Thymus (tissue), 14 donors: ENCODE measurements at places on chromosomes 1 and 21.

DNA sequence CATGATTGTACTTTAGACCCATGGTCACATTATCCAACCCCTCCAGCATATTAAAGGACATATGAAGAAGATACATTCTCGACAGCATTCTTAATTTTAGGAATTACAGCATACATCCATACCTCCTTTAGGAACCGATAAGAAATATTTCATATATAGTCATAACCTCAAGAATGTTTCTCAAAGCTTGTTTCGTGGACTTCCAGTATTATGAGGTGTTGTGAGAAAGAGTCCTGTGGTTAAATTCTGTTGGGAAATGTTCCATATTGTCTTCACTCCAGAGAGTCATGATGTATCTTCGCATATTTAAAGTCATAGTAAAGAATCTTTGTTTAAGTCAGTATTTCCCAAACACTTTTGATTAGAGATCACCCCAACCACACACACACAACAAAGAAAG lies 321.0 kb upstream of the SNX7 start:
- no peak for DNase-seq
- H3K36me3 ChIP-seq: no peaks in the 10 kb centered on the region
- no peak overlapping the region for H3K27ac ChIP-seq
- H3K27me3 ChIP-seq: no peaks in the 10 kb centered on the region

GRCh38 chr1:196667131-196667530 lies 15.3 kb downstream of the CFH start:
- no peaks in the 10 kb centered on the region for H3K4me1 ChIP-seq
- DNase-seq: no peak
- H3K27me3 ChIP-seq: no peaks in the 10 kb centered on the region
- no peak overlapping the region for H3K27ac ChIP-seq

DNA sequence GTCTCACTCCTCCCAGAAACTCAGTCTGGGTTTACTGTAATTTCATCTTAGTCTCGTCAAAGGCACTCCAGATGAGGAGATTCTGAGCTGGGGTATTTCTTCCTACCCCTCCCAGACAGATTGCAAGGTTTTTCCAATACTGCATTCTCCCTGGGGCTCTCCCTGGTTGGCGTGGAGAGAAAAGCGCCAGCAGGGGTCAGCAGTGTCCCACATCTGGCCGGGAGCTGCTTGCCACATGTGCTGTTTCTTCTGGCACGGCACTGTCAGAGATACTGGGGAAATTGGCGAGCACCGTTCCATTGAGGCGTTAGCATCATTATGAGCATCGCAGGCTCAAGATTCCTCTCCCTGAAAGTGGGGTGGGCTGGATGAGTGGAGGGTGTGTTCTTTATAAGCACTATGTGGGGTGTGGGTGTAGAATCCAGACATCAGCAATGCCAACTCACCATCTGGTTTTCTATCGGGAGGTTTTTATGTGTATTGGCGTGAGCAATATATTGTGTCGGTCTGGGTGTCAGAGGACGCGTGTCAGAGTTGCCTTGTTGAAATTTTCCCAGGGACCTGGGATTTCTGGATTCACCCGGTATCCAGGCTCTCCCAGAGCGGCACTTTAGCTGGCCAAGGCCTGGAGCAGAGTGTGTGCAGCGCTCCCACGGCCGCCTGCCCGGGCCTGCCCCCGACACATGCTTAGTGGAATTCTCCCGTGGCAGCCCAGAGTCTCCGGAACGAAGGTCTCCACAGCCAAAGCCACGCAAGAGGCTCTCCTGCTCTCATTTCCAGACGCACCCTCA lies 8.0 kb upstream of the NAV1 start:
- H3K4me1 ChIP-seq: peaks cover 13% of the 10 kb centered on the region
- H3K36me3 ChIP-seq: no peaks in the 10 kb centered on the region
- H3K27me3 ChIP-seq: no peaks in the 10 kb centered on the region
- H3K27ac ChIP-seq: no peak overlapping the region
- no peak for DNase-seq

GRCh38 chr1:185398599-185398998 lies 81.6 kb upstream of the IVNS1ABP start:
- H3K27me3 ChIP-seq: no peaks in the 10 kb centered on the region
- no peak for DNase-seq
- H3K36me3 ChIP-seq: no peaks in the 10 kb centered on the region
- H3K27ac ChIP-seq: no peak overlapping the region
- H3K4me3 ChIP-seq: no peak overlapping the region

DNA sequence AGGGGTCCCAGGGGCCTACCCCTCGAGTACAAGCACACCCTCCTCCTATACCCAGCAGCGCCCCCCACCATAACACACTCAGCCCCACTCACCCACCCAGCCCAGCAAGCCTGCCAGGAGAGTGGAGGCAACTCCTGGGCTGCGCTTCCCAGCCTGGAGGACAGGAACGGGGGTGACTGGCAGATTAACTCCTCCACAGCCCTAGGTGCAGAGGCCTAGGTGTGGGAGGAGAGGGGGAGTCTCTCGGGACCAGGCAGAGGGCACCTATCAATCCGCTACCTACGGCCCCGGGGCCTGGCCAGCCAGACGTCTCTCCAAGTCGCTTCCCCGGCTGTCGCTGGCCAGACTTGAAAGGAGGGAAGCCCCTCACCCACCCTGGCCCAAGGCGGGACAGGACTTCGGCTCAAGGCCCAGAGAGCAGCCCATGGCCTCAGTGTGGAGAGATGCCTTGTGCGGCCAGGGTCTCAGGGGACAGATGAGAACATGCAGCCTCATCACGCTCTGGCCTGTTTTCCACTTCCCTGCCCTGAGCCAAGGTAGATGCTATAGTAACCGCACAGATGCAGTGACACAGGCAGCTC lies 24.9 kb downstream of the MATN1 start:
- H3K27me3 ChIP-seq: no peaks in the 10 kb centered on the region
- no peak overlapping the region for H3K4me3 ChIP-seq
- H3K4me1 ChIP-seq: no peaks in the 10 kb centered on the region
- no peak for DNase-seq

DNA sequence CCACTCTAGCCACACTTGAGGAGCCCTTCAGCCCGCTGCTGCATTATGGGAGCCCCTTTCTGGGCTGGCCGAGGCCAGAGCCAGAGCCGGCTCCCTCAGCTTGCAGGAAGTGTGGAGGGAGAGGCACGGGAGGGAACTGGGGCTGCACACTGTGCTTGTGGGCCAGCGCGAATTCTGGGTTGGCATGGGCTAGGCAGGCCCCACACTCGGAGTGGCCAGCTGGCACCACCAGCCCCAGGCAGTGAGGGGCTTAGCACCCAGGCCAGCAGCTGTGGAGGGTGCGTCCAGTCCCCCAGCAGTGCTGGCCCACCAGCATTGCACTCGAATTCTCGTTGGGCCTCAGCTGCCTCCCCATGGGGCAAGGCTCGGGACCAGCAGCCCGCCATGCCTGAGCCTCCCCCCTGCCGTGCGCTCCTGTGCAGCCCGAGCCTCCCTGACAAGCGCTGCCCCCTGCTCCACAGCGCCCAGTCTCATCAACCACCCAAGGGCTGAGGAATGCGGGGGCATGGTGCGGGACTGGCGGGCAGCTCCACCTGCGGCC lies 785.9 kb upstream of the TPTE start:
- H3K27ac ChIP-seq: no peak overlapping the region
- no peaks in the 10 kb centered on the region for H3K36me3 ChIP-seq
- H3K4me3 ChIP-seq: no peak overlapping the region
- DNase-seq: no peak
- H3K27me3 ChIP-seq: no peaks in the 10 kb centered on the region

DNA sequence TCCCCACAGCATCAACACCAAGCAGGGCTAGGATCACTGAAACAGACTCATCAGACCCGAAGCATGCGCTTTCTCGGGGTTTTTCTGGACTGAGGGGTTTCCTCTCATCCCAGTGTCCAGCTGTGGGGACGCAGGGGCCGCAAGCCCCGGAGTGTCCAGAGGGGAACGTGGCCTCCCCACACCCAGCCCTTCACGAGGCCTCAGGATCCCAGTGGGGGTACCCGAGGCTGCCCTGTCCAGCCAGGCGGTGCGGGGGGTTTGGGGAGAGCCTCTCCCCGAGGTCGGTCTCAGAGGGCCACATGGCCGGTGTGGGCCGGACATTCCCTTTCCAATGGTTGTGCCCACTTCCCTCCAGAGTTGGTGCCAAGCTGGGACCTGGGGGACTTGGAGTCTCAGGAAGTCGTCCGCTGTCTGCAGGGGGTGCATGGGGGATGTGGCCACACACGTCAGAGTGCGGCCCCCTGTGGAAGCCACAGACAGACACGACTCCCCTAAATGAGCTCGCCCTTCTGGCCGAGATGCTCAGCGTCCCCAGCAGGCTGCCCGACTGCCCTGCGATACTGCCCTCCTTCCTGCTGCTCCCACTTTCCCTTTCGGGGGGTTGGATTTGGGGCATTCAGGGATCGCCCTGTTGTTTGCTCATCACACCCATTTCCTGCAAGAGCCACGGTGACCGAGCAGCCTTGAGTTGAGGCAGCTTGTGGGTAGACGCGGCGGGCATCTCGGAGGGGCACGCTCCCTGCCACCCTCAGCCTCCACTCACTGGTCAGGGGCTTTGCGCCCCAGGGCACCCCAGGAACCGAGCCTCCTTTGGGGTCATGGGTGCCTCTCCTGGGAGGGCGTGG lies 4.1 kb downstream of the COL6A1 start:
- DNase-seq: no peak
- H3K4me1 ChIP-seq: peaks cover 6% of the 10 kb centered on the region
- H3K4me3 ChIP-seq: no peak overlapping the region
- H3K27ac ChIP-seq: no peak overlapping the region
- H3K27me3 ChIP-seq: peaks cover 23% of the 10 kb centered on the region
- H3K36me3 ChIP-seq: no peaks in the 10 kb centered on the region

GRCh38 chr1:220375715-220376114 lies 103.5 kb upstream of the RAB3GAP2 start:
- no peaks in the 10 kb centered on the region for H3K36me3 ChIP-seq
- H3K4me3 ChIP-seq: no peak overlapping the region
- DNase-seq: no peak
- no peaks in the 10 kb centered on the region for H3K27me3 ChIP-seq

GRCh38 chr1:170743083-170743482 lies 79.2 kb downstream of the PRRX1 start:
- no peaks in the 10 kb centered on the region for H3K36me3 ChIP-seq
- H3K4me3 ChIP-seq: no peak overlapping the region
- DNase-seq: no peak
- no peaks in the 10 kb centered on the region for H3K27me3 ChIP-seq
- H3K4me1 ChIP-seq: no peaks in the 10 kb centered on the region

DNA sequence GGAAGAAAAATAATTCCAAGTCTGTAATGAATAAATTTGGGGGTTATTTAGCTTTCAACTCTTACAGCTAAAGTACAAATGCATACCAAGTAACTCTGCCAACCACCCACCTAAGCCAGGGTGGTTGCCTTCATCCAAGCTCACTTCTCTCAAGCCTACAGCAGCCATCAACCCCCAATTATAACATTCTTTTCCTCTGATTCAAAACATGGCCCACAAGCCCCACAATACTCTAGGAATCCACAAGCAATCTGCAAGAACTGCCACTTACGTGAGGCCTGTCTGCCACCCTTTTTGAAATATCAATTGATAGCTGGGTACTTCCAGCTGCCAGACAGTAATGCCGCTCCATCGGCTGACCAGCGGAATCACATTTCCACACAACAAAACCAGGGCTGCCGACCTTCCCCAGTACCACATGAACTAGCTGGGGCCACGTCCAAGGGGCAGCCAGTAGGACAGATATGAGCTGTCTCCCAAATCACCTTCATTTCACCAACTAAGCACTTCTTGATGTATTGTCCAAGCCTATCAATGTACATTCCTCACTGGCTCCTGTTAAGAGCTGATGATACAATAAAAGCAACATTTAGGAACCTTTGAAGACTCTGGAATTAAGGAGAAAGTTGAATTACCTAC lies 3.2 kb downstream of the LBR start:
- H3K27me3 ChIP-seq: no peaks in the 10 kb centered on the region
- H3K4me3 ChIP-seq: no peak overlapping the region
- peaks cover 14% of the 10 kb centered on the region for H3K4me1 ChIP-seq
- peaks cover 44% of the 10 kb centered on the region for H3K36me3 ChIP-seq
- DNase-seq: no peak
- H3K27ac ChIP-seq: no peak overlapping the region

DNA sequence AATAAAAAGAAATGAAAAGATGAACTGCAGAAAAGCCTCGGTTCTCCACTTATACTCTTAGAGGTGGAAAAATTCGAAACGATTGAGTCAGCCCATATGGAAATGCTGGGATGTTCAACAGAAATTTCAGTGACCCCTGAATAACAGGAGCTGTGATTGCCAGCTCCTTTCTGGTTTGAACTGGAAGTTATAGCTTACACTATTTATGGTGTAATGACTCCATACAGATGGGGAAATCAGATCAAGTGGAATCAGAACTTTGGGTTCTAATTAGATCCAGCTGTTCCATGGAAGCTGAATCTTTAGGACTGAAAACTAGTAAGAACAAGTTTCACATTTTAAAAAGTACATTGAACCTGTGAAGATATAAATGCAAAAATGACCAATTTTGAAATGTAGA lies 569.3 kb upstream of the ZRANB2 start:
- no peak for DNase-seq
- no peak overlapping the region for H3K4me3 ChIP-seq
- H3K36me3 ChIP-seq: no peaks in the 10 kb centered on the region
- no peaks in the 10 kb centered on the region for H3K4me1 ChIP-seq
- H3K27me3 ChIP-seq: no peaks in the 10 kb centered on the region
- no peak overlapping the region for H3K27ac ChIP-seq

- H3K4me3 ChIP-seq: no peak overlapping the region
- DNase-seq: no peak
- H3K27ac ChIP-seq: no peak overlapping the region
- peaks cover 33% of the 10 kb centered on the region for H3K36me3 ChIP-seq
Measured at GRCh38 chr1:41023279-41023990, 1.9 kb upstream of the SLFNL1 start.

DNA sequence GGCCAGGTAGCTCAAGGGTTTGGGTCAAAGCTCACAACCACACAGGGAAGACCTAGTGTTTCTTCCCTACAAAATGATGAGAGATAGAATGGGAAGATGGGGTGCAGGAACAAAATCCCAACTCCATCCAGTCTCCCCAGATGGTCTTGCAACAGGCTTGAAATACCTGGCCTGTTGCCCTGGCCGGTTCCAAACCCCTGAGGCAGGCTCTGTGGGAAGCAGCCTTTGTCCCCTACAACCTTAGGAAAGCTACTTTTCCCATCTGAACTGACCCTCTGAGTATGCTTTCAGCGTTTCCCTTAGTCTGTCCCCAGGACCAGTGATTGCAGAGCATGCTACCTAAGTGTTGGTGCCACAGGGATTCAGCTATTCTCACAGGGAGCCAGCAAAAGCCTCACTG lies 104.0 kb downstream of the GDAP2 start:
- no peaks in the 10 kb centered on the region for H3K27me3 ChIP-seq
- H3K4me1 ChIP-seq: no peaks in the 10 kb centered on the region
- H3K4me3 ChIP-seq: no peak overlapping the region
- no peak overlapping the region for H3K27ac ChIP-seq

DNA sequence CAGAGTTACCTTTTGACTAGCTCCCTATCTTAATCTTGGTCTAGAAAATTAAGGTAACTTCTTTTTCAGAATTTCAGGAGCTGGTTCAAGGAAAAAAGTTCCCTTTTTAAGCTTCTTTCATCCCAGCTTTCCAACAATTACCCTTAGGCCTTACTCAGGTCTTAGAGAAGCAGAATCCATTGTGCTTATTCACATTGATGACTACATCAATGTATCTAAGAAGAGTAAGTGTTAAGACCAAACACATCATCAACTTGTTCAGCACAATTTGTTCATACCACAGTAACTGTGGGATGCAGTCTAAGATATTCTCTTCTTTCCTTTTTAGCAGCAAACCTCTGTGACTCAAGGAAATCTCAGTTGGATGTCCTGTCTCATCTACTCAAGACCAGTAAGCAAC lies 4.1 kb downstream of the MRPL9 start:
- DNase-seq: no peak
- H3K36me3 ChIP-seq: peaks cover 41% of the 10 kb centered on the region
- no peaks in the 10 kb centered on the region for H3K27me3 ChIP-seq
- H3K4me1 ChIP-seq: peaks cover 15% of the 10 kb centered on the region
- H3K27ac ChIP-seq: no peak overlapping the region
